ENCODE measurements at places on chromosomes 11 and 22. TPM values are rescaled to one million over a fixed set of nuclear protein-coding genes. Genes with fewer than 3 reads are reported as not detected.

FADS2 gene
- 51.0 TPM for total RNA-seq

DRG1 gene
- total RNA-seq = 104 TPM

C11orf86 gene
- total RNA-seq = not detected

DNA sequence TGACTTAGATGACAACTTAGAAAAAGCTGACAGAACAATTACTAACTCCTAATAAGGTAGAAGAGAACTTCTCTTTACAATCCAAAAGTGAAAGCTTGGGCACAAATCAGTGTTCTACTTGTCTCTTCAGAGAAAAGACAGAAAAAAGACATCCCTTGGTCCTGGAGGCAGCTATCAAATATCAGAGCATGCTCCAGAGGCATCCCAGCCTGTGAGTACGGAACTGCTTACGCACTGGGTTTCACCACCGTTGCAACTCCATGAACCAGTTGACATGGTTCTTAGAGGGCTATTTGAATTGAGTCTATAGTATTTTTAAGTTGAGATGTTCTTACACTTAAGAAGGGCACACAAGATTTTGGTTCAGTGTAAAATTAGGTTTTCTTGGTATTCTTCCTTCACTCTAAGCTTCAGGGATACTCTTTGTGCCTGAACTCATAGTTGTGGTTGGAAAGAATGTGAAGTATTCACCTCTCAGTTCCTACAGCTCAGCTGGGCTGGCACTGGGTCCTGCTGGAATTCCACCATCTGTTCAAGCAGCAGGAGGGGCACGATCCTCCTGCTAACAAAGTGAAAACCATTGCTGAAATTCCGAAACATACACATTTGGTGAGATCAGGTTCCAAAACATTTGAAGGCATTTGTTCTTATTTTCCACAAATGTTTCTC, 6.3 kb downstream of the AKIP1 start:
- no peaks in the 10 kb centered on the region for H3K27me3 ChIP-seq
- H3K4me1 ChIP-seq = peaks cover 20% of the 10 kb centered on the region
- DNase-seq = no peak

GRCh38 chr11:118227865-118228785, 3.3 kb upstream of the JAML start:
- H3K27me3 ChIP-seq = no peaks in the 10 kb centered on the region
- H3K4me1 ChIP-seq = peaks cover 49% of the 10 kb centered on the region
- DNase-seq = no peak
- H3K27ac ChIP-seq = no peak overlapping the region

MRPL23 gene
- 137 TPM for total RNA-seq

DNA sequence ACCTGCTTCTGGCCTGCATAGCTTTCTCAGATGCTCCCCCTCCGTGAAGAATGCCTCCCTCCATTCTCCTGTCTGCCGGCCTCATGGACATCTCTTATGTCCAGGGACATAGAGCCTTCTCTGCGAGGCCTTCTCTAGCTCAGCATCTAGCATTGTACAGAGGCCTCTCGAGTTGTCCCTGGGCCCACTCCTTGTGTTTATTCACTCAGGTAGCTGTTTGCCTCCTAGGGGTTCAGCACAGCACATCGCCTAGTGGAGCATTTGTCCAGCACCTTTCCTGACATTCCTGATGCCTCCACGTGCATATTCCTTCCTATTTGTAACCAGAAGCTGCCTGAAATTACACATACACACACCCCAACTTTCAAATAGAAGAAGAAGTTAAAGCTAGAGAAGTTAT, 101.3 kb downstream of the TBC1D22A start:
- no peak overlapping the region for H3K27ac ChIP-seq
- no peak for DNase-seq
- H3K4me1 ChIP-seq = no peaks in the 10 kb centered on the region
- H3K27me3 ChIP-seq = no peaks in the 10 kb centered on the region
- H3K36me3 ChIP-seq = peaks cover 44% of the 10 kb centered on the region

ALDH3B1 gene
- not detected for total RNA-seq

DNA sequence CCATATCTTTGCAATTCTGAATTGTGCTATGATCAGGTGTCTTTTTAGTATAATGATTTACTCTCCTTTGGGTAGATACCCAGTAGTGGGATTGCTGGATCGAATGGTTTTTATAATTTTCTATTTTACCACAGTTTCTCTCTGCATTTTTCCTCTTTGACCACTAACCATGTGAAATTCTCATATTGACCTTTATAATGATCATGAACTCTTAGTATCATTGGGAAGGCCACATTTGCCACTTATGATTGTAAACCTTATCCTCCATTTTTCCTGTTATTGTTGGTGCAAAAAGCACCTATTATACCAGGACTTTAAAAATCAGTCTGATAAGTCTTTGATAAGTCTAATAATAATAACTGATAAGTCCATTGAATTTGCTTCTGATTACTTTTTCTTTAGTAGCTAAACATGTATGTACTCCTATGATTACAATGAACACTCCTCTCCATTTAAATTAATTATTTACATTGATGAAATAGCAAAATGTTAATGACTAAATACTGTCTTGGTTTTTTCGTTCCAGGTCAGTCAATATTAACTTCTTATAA, 9.6 kb downstream of the NEAT1 start:
- H3K36me3 ChIP-seq = peaks cover 72% of the 10 kb centered on the region
- H3K4me1 ChIP-seq = peaks cover 87% of the 10 kb centered on the region
- no peaks in the 10 kb centered on the region for H3K27me3 ChIP-seq
- peak overlapping the region; percentile 68 for H3K27ac ChIP-seq
- H3K4me3 ChIP-seq = peak overlapping the region; percentile 54

Measured in activated CD4-positive, alpha-beta T cell treated with anti-CD3 and anti-CD28 coated beads for 36 hours (primary cell).